ENCODE measurements at places on chromosomes 11 and 22.
A peak's percentile ranks its signal among the peaks of the same experiment; 100 is the strongest.

DNA sequence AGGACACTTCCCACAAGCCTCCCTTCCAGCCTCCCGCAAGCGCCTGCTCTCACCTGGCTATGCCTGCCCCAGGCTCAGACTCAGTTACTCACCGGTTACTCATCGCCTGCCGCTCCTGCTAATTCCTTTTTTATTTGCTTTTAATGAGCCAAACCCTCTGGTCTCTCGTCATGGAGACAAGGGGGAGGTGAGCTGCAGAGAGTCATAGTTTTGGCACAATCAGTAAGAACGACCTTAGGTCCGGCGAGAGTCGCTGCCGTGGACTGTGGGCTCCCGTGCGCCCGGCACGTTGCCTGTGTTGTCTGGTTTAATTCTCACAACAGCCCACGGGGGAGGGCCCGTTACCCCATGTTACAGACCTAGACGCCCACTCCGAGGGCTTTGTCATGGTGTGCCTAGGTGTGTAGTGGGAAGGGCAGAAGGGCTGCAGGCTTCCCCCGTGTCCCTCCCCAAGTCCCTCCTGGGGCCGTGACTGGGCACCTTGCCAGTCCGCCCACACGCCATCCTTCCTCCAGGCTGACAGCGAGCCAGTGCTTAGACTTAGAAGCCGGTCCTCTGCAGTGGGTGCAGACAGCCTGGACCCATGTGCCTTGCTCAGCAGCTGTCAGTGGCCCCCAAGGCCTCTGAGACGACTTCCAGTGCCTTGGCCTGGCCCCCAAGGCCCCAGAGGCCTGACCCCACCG, 42.2 kb downstream of the WNT7B start:
- DNase-seq = no peak

- DNase-seq = no peak
Measured at GRCh38 chr11:77784572-77784971, 36.0 kb downstream of the RSF1 start.

DNA sequence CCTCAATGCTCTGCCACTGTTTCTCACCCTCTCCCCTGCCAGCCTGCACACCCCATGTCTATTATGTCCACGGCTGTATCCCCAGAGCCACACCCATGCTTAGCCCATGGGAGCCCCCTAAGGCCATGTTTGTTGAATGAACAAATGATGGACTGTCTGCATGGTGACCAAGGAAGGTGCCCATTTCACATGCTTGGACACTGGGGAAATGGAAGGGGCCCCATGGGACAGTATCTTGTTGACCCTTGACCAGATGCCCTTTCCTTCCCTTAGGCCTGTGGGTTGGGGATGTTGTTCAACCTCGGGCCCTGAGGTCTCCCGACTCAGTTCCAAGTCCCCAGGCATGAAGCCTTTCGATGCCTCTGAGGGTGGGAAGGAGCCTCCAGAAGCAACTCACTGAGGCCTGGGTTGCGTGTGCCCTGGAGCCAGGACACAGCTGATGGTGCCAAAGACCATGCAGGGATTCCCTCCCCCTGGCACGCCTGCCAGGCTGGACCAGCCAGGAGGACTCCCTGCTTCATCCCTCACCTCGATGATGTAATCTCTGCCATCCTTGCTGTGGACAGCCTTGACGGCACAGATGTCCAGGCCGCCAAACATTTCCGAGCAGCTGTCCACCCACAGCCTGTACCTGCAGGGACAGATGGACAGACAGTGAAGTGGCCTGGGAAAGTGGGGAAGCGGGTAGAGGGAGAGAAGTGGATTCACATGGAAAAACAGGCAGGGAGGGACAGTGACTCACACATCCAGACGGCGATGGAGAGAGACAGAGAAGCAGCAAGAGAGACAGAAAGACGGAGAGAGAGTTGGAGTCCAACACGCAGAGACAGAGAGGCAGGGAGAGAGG, 58.9 kb downstream of the FBXO7 start:
- no peak for DNase-seq

DNA sequence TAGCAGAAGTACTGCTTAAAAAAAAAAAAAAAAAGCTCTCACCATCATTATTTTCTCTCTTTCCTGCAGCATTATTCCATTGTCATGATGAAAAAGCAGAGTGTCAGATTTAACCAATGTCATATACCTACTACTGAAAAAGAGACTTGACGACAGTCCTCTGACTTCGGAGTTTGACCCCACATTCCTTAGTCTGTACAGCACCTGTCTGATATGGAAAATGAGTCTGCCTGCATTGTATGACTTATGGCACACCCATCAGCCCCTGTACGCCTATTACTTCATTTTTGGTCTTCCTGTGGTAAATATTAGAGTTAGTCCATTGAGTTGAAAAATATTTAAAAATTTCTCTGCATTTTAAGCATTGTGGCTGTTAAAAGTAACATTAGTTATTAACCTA, 54.5 kb upstream of the NOX4 start:
- DNase-seq = no peak

GRCh38 chr11:125941267-125941618, 4.6 kb upstream of the VSIG10L2 start:
- DNase-seq = no peak

- no peak for DNase-seq
Measured at GRCh38 chr22:32343941-32344340, 13.7 kb upstream of the RFPL3 start.

DNA sequence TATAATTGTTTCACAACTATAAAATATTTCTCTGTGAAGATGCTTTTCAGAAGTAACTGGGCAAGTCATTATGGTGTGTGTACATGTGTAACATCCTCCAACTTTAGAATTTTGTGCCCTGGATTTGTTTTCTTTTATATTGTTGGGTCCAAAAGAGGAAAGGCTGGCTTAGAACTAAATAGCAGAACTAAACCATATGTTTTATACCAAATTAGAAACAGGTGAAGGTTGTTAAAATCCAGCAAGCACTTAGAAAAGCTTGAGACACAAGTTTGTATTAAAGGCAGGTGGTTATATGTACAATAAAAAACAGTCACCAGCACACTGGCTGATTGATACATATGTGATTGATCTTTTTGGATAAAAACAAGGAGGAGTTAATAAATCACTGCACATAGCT, 158.5 kb downstream of the WNT11 start:
- no peak for DNase-seq

DNA sequence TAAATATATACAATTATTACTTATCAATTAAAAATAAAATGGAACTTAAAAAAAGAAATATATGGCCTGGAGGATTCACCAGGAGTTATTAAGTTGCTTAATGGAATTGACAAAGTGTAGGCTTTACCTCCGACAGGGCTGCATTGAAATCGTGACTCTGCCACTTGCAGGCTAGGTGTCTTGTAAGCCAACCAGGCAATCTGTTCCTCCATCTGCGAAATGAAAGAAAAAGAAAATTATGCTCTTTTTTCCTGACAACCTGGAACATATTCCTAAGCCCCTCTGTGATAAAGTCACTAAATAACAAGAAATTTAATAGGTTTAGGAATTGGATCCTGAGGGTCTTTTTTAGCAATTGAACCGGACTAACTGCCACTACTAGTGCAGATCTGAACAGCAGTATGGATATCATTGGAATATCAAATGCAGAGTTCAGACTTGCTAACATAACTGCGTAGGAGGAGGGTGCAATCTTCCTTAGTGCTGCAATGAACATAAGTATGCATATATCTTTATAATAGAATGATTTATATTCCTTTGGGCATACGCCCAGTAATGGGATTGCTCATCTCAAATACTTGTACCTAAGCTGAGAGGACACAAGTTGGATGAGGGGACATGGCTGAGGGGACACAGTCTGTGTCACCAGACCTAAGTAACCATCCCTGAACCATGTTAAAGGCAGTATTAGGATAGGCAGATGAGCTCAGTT, 42.5 kb upstream of the CEP126 start:
- no peak for DNase-seq

- DNase-seq = peak; percentile 88
Measured at GRCh38 chr11:73184953-73185671, 33.0 kb upstream of the P2RY2 start.

DNA sequence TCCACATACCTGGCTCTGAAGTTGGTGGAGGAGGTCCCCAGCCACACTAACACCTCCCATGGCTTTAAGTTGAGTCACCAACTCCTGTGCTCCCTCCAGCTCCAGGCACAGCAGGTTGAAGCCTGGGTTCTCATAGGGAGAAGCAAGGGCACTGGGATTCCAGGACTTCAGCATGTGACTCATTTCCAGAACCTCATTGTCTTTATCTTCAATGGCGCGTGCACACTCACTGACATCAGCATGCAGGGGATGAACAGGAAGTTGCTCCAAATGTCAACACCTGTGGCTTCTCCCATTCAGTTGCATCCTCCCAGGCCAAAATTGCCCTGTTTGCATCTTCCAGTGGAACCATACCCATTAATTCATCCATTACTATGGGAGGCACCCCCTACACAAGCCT, 5.8 kb upstream of the UBQLNL start:
- DNase-seq = no peak

DNA sequence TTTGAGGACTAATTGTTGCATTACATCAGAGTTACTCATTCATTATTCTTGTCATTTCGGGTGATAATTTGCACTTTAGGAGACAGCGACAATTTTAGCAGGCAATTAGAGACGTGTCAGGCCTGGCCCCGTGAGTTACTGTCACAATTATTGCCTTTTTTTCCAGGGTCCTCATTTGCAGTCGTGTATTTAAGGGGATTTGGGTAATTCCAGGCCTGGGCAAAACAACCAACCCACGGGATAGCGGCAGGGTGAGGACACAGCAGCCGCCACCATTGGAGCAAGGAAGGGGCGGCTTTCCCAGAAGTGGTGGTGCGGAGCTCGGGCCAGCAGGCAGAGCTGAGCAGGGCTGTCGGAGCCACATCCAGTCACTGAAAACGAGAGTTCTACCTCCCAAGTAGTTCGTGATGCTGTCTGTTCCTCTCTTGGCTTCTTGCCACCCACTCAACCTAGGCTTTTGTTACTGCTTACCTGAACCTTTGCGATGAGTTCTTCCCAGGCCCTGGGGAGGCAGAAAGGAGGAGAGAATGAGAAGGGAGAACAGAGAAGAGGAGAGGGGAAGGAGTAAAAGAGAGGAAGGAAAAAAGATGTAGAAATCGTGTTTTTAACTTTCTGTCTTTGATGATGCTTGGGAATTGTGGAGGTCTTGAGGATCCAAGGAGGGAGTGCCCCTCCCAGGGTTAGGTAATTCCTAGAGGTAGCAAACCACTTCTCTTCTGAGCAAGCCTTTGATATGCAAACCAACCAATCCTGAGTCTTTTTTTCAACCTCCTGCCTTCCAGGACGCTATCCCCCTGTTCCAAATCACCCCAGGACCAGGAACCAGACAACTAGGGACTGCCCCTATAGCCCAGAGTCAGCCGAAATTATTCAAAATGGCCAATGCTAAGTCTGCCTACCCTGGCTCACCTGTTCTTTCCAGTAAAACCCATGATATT, 236.1 kb downstream of the MIAT start:
- no peak for DNase-seq

GRCh38 chr11:111422494-111423249, 43.6 kb upstream of the POU2AF1 start:
- DNase-seq = no peak

GRCh38 chr11:2298795-2299761, 2.6 kb downstream of the C11orf21 start:
- no peak for DNase-seq

GRCh38 chr11:115396533-115396932, 107.7 kb downstream of the CADM1 start:
- no peak for DNase-seq

DNA sequence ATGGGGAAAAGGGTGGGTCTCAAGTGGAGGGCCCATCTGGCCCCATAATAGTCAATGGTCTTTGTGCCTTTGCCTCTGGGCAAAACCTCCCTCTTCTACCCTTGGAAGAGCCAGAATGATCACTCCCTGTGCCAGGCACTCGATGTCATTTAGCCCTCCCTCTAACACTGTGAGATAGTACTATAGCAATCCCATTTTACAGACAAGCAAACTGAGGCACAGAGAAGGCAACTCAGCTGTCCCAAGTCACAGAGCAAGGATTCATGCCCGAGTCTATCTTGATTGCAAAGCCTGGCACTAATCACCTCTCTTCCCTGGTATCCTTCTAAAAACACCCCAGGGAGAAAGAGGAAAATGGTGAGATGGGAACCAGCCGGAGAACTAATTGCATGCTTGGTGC, 76.4 kb downstream of the TP53I11 start:
- DNase-seq = no peak

DNA sequence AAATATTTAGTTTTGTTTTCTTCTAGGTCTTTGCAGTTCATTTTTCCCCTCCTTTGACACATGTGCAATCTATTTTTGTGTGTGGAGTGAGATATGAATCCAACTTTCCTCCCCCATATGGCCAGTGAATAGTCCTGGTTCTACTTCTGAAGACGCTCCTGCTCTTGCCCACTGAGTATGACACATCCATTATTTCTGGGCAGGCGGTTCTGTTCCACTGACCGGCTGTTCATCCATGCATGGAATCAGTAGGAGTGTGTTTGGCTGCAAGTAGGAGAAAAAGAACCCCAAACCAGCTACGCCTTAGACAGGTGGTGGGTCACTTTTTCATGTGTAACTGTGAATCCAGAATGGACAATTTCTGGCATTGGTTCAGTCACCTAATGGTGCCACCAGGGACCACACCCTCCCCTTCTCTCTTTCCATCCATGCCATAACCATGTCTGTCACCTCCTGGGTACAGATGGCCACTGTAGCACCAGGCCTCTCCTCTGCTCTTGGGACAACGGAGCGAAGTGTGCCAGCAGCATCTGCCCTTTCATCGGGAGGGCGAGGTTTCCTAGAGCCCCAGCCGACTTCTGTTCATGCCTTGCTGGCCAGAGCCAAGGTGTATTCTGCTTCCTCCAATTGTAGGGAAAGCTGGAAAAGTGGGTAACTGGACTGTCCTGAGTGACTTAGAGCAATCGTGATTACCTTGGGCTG, 67.4 kb upstream of the SLC22A12 start:
- DNase-seq = no peak

GRCh38 chr22:35505399-35506258, 35.0 kb upstream of the RASD2 start:
- no peak for DNase-seq

Data from MV-4-11 (cell line).